A673 (cell line): ENCODE measurements at places on chromosomes 4 and X. TPM values are rescaled to one million over a fixed set of nuclear protein-coding genes. Genes with fewer than 3 reads are reported as not detected.

Gene DYNLT3
- total RNA-seq, result 38.3 and 38.5 TPM in 2 replicates

Gene CEP135
- total RNA-seq, result 13.8 and 15.3 TPM in 2 replicates

Gene SPIN3
- total RNA-seq, result 7.2 and 7.3 TPM in 2 replicates

Gene HOPX
- total RNA-seq, result not detected in 2 replicates

Gene UGT2B10
- not detected in 2 replicates for total RNA-seq

Gene UNC5C
- 0.11 and 0.46 TPM in 2 replicates for total RNA-seq

Gene TCEAL5
- 0.26 and 0.58 TPM in 2 replicates for total RNA-seq

Gene RIBC1
- total RNA-seq, result 0.68 and 1.0 TPM in 2 replicates

Gene CACNA1F
- not detected in 2 replicates for total RNA-seq

DNA sequence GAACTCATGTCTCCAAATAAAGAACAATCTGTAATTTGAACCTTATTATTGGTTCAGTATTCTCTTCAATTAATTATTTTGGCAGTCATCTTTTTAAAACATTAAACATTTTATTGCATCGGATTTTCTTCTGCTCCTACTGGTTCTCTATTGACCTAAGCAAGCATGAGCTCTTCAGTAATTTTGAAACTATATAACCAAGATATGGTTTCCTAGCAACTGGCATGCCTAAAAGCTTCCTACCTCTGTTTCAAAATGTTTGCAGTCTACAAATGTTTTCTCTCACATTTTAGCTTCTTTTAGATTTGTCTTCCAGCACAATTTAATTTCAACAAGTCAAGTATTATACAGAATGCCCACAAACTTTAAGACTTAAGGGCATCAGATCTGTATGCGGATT is 371.3 kb downstream of the GPM6A start:
- DNase-seq, result no peak

DNA sequence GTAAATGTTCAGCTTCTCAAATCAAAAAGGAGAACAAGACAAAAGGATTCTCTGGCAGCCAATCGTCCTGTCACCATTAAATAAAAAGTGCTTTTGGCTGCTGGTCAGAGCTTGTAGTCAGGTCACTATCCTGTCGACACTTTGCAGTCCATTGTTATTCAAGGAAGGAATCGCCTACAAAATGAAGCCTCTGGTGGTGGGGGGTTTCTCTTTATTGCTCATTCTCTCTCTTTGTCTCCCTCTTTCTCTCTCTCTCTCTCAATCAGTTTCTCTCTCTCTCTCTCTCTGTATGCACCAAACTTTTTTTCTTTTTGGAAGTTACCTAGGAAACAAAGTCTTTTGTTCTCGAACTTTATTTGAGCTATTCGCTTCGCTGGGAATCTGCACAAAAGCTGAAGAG is 17.6 kb upstream of the SCML1 start:
- no peak for DNase-seq

DNA sequence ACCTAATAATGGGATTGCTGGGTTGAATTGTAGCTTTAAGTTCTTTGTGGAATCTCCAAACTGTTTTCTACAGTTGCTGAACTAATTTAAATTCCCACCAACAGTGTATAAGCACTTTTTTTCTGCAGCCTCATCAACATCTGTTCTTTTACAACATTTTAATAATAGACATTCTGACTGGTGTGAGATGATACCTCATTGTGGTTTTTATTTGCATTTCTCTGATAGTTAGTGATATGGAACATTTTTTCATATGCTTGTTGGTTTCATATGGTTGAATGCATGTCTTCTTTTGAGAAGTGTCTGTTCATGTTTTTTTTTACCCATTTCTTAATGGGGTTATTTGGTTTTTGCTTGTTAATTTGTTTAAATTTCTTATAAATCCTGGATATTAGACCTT is 1718.9 kb downstream of the C4orf33 start:
- DNase-seq, result no peak

- DNase-seq, result no peak
These were observed 161.1 kb downstream of the FRAS1 start for GRCh38 chr4:78218260-78218659.

DNA sequence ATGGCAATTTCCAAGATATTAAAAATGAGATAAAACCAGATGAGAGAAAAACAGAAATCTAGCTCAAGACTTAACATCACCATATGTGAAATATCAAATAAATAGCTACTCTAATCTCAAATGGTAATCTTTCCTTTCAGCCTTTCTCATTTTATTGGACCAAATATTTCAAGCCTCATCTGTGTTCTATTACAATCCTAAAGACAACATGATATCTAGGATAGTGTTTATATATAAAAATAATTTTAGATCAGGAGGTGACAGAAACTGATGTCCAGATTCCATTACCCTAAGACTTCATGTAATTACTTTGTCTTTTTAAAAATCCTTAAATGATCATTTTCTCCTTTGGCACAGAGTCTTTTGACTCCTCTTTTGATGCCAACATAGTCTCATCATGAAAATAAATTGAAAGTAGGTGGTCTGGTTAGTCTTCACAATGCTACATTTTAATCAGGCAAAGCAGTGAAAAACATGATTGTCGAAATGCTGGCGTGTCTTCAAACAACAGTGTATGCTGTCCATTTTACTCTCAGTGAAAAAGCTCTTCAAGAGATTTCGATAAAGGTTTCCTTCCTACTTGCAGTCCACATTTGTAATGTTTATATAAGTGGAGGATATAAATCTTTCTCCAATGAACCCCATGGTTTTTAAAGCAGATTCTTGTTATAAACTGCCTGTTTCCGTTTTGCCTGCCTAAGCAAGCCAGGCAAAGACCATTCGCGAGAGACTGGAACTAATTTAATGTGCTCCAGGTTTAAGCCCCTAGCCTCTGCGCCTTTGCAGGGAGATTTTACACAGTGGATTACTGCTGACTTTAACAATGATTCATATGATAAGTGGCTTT is 169.8 kb downstream of the SCFD2 start:
- DNase-seq, result peak; percentile 88

- DNase-seq, result no peak
These were observed 60.8 kb upstream of the GRPEL1 start for GRCh38 chr4:7128644-7129043.

GRCh38 chrX:53716328-53717088 is 30.0 kb upstream of the HUWE1 start:
- DNase-seq, result no peak

GRCh38 chr4:145984563-145984962 is 45.9 kb upstream of the ZNF827 start:
- DNase-seq, result no peak

DNA sequence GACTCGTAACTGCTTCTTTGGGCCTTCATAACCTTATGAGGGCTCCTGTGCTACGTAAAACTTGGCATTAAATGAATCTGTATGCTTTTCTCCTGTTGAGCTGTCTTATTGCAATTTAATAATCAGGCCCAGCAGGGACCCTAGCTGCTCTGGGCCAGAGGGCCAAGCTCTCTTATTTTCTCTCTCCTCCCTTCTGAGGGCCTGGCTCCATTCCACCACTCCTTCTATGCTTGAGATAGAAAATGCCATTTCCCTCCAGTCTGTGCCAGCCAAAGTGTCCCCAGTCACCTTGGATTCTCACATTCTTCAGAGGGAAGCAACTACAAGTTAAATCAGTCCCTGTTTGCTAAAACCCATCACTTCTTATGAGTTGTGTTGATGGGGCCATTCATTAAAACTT is 90.1 kb downstream of the CLCN4 start:
- DNase-seq, result no peak

DNA sequence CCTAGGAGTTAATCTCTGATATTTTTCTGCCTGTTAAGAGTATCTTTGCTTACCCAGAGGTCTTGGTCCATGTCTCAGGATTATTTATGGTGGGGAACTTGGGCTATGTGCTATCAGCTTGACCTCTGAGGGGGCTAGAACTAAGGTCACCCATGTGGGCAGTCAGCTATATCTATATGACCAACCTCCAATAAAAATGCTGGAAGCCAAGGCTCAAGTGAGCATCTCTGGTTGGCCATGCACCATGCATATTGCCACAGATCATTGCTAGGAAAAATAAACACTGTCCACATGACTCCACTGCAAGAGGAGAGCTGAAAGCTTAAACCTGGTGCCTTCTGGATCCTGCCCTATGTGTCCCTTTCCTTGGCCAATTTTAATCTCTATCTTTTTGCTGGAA is 196.5 kb upstream of the SLC7A11 start:
- no peak for DNase-seq

- DNase-seq, result no peak
These were observed 5.4 kb upstream of the SHOX start for GRCh38 chrX:625137-625691.

DNA sequence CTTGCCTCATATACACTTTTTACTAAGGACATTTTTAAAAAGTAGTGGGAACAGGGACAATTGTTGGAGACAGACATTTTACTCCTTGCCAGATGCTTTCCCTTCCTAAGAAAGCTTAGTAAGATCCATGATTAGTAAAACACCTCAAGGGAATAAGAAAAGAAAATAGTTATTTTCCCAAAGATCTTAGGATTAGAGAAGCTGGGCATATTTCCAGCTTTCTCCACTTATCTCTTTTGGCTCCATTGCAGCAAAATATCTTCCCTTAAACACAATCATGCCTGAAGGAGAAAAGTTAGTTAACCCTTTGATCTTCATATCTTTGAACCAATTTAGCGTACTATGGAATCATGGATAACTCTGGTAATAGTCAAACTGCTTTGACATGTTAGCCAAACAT is 257.9 kb downstream of the PCDH18 start:
- DNase-seq, result peak; percentile 4

GRCh38 chrX:13903405-13903804 is 86.5 kb upstream of the GPM6B start:
- DNase-seq, result no peak

GRCh38 chr4:30717208-30718020 is 2.8 kb upstream of the PCDH7 start:
- DNase-seq, result peak; percentile 99

GRCh38 chr4:12965334-12965733 is 518.8 kb downstream of the RAB28 start:
- DNase-seq, result no peak

DNA sequence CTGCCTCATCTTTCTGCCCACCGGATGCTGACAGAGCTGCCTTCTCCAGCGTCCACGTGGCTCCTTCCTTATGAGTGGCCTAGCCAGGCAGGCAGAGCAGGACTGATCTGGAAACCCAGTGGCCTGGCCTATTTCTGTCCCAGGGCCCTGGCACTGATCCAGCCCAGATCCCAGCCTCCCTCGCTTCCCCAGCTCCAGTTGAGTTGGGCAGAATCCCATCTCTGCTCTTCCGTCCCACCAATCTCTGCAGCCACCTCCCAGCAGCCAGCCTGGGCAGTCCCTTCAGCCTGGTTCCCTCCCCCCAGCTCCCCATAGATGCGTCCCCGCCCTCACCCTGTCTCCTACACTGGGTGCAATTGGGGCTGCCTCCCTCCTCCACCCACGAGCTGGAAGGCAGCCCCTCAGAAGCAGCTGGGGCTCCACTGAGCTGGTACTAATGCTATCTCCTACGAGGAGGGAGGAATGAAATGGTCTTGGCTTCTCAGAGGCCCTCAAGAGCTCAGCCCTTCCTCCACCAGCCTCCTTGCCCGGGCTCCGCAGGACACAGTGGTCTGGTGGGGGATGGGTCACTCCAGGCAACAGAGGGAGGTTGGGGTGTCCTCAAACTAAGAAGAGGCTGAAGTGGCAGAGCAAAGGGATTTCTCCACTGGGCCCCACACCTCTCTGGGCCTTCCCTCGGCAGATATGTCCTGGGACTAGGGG is 94.2 kb downstream of the PJA1 start:
- DNase-seq, result no peak

DNA sequence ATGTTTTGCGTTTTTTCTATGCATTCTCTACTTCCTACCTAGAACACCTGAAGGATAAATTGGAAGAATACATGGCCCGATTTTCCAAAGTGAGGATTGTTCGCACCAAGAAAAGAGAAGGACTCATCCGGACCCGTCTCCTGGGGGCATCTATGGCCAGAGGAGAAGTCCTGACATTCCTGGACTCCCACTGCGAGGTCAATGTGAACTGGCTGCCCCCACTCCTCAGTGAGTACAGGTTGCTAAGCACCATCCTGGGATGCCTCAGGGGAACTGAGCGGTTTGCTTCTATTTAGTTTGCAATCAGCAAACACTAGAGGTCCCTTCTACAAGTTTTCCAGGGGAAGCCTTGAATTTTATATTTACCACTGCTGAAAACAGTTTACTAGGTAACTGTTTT is 359.3 kb upstream of the GALNT7 start:
- no peak for DNase-seq

DNA sequence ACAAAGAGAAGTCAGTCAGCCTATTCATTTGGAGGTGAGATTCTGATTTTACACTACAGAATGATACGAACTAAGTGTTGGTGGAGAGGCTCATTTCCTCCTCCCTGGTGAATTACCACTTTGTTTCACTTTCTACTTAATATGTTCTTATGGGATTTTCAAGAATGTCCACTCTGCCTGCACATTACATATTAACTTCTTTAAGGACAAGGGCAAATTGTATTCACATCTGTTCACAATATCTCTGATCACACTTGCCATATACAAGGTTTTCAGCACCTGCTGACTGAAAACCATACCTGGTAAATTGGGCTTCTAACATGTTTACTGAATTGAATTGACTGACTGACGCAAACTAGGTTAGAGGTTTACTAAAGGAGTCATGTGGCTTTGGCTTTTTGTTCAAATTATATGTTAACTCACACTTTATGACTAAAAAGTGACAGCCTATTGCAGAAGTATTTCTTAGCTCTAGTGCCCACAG is 188.4 kb upstream of the MBNL3 start:
- no peak for DNase-seq

- no peak for DNase-seq
These were observed 45.6 kb downstream of the BBS12 start for GRCh38 chr4:122777846-122778673.

GRCh38 chrX:153689654-153690465 is 2.1 kb downstream of the SLC6A8 start:
- DNase-seq, result no peak

DNA sequence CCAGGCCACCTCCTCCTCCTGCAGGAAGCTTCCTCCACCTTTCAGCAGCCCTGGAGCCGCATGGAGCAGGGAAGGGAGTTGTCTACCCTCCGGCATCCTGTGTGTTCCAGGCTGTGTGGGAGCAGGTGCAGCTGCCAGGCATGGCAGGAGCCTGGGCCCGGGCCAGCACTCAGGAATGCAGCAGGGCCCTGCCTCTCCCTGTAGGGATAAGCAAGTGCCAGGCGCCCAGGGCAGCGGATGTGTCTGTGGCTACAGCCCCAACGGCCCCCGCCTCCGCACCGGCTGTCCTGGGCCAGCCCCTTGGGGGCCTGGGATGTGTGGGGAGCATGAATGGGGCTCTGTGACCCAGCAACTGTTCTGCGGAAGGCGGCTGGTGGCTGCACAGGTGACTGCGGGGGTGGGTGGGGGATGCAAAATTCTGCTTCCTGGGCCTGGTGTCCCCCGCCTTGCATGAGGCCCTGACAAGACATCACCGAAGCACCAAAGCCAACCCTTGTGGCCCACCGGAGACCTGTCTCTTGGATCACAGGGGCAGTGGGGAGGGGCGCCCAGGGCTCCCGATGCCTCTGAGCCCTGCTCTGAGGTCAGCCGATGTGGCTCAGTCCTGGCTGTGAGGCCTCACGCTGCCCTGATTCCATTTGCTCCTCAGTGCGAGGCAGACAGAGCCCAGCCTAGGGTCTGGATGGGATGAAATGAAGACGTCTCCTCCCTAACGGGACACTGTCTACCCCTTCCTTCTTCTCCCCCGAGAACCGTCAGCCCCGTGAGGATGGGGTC is 1.4 kb upstream of the DOK7 start:
- no peak for DNase-seq
